ENCODE measurements at places on chromosomes 3 and 15.

DNA sequence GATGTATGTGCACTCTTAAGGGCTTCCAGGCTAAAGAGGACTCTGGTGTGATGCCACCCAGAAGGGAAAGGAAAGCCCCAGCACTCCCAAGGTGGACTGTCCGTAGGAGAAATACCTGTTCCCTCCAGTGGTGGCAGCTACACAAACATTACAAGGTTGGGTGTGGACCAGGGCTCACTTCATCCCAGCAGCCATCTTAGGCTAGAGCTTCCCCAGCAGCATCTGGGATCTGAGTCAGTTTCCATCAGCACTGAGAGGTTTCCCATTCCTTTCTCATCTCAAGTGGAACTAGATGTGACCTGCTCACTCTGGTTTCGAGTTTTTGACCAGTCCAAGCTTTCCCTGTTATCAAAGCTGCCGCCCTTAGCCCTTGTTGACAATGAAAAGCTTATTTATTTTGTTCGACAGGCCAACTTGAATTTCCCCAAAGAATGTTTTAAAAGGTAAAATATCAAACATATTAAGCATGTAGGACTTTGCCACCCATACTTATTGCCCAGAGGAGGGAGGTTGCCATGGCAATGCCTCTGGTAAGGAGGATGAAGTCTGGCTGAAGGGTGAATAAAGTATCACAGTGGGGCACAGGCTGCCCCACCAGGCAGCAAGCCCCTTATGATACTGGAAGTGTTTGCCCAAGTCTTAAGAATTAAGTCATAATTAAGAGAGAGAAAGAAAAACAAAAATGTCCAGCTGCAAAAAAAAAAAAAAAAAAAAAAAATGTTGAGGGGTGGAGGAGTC lies 28.9 kb downstream of the CLDN18 start:
- no peak for DNase-seq

DNA sequence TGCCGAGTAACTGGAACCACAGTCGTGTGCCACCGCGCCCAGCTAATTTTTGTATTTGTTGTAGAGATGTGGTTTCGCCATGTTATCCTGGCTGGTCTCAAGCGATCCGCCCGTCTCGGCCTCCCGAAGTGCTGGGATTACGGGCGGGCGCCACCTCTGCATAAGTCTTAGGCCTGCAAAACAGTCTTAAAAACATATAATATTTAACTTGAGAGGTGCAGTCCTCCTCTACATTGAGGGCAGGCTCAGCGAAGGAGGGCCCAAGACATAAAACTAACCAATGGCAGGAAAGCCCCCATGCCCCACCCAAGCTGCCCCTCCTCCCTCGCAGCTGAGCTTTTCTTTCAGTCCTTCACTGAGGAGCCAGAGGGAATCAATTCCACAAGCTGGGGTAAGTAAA lies at the start of gene SLC28A2:
TSS of gene SLC28A2 (plus strand) at position 347 of the 400 bp plus-strand sequence. CDS start 982 bp downstream, outside the sequence.
- DNase-seq = no peak

DNA sequence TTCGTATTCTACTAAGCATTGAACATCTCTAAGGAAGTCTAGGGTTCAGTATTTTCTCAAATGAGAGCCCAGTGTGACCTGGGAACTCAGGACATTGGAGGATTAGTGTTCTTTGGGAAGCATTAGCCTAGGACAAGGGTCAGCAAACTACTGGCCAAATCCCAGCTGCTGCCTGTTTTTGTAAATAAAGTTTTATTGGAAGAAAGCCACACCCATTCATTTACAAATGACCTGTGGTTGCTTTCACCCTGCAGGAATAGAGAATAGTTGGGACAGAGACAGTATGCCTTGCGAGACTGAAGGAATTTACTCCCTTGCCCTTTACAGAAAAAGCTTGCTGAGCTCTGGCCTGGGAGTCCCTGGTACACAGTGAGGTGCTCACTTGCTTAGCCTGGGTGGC lies 20.6 kb downstream of the SLC6A11 start:
- DNase-seq = no peak

DNA sequence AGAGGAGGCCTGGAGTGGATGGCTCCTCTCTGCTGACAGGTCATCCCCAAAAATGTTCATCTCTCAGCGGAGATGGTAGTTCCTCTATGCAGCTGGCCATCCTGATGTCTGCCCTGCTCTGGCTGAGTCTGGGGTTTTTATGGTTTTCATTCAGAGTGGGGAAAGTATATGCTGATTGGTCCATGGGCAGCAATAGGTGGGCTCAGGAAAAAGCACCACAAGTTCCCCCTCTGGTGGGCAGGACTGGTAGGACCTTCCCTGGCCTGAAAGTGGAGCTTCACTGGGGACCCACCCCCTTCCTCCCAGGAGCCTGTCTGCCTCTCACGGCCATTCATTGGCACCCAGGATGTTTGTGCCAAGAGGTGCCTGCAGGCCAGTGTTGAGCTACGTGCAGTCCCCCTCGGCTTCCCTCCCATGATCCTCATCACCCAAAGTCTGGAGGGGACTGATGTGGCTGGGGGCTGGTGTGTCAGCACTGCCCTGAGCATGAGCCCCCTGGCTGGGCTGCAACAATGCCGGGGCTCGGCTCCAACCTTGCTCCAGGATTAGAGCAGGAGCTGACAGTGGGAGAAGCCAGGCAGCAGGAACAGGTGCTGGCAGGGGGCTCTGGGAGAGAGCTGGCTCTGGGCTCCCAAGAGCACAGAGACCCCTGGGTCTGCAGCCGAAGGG lies 13.1 kb upstream of the BLOC1S6 start:
- DNase-seq = no peak

DNA sequence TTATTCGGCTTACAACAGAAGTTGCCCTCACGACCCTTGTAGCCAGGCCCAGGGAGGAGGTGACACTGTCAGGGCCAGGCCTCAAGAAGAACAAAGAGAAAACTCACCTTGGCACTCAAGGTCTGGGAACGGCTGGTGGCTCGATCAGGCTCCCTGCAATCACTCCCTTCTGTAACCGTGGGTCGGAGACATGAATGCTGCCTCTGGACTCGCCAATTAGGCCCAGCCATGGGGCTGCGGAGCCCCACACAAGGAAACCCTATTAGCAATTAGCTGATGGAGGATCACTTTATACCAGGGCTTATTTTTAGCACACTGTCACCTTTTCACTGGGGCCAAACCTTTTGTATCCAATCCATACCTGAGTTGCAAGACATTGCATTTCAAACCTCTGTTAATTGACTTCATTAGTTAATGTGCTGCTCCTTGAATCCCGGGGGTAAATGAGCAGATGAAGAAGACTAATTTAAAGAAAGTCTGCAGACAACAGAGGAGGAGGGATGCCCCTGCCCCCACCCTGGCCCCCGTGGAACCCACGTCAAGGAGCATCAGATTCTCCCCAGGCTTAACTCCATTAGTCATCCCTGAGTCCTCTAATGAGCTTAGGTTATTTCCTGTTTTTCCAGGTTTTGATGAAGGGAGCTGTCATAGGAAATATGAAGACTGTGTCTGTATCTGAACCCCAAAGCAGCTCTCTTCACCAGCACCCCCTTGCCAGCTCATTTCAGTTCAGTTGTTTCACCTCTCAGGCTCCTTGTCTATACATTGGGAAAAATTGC lies 255.3 kb downstream of the RORA start:
- DNase-seq = no peak

GRCh38 chr3:126432361-126433104 lies 37.8 kb downstream of the CFAP100 start:
- DNase-seq = no peak

DNA sequence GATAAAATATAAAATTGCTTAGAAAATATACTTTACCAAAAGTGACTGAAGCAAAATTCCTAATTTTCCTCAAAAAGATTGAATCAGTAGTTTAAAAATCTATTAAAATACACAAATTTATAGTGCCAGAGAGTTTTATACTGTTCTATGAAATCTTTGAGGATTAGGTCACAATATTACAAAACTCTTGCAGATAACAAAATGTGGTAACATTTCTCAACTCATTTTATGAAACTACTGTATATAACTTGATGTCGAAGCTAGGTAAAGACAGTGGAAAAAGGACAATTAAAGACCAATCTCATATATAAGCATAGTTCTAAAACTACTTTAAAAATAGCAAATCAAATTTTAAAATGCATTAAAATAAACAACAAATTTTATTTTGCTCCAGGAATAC lies 15.9 kb downstream of the VEPH1 start:
- DNase-seq = no peak

- DNase-seq = no peak
These were observed 20.2 kb downstream of the TGFBR2 start for GRCh38 chr3:30626443-30627180.

- DNase-seq = no peak
These were observed 150.1 kb upstream of the LRRN1 start for GRCh38 chr3:3648988-3649679.

DNA sequence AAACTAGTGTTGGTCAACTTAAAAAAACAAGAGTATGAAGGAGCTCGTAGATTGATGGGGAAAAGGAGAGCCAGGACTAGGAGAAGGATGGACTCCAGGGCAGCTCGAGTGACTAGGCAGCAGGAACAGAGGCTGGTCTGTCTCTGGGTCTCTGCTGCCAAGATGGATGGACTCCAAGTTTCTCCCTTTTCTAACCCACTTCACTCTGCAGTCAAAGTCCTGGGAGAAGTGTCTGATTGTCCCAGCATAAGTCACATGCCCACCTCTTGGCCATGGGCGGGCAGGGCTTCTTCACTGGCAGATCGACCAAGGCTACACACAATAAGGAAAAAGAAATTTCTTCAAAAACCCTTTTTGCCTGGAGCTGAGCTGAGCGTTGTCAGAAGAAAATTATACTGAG lies 9.2 kb upstream of the EPB42 start:
- peak; percentile 31 for DNase-seq

DNA sequence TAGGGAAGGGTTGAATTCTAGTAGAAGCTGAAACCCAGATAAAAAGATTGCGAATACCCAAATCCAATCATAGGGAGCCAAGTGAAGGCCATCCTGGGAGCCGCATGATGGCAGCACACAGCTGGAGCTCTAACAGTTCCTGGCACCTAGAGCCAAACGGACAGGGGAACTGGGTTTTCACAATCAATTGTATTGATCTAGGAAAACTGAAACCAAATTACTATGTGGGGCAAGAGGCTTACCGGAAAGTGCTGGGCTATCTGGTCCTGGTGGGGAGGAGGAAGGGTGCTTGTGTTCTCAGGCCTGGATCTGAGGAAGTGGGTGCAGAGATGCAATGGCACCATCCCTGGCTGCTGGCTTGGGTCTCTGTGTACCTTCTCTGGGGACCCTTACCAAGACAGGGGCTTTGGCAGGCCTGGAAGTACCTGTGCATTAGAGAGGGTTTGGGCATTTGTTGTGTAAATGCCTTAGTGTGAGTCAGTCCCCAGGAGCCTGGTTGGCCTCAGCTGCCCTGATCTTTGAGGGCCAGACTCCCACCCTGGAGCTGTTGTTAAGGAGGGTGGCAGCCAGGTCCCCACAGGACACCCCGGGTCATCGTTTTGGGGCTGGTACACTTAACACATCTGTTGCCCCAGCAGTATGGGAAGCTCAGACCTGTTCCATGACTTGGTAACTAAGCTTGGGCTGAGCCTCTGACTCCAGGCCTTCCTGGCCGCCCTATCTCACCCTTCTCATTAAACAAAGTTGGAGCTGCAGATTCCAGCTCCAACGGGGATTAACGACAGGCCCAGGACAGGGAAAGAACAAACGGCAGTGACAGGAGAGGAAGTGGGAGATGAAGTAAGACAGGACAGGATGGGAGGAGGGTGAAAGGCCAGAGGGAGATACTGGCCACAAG lies 8.9 kb upstream of the FURIN start:
- DNase-seq = no peak
